Hepatocyte (in vitro differentiated cells): ENCODE measurements at places on chromosomes 16 and 17. TPM values are rescaled to one million over a fixed set of nuclear protein-coding genes. Genes with fewer than 3 reads are reported as not detected.

GRCh38 chr17:42409523-42410318 lies 13.3 kb downstream of the CAVIN1 start:
- DNase-seq, result peak; percentile 54
- peak overlapping the region; percentile 52 for H3K27ac ChIP-seq
- no peaks in the 10 kb centered on the region for H3K27me3 ChIP-seq
- H3K4me3 ChIP-seq, result no peak overlapping the region

DNA sequence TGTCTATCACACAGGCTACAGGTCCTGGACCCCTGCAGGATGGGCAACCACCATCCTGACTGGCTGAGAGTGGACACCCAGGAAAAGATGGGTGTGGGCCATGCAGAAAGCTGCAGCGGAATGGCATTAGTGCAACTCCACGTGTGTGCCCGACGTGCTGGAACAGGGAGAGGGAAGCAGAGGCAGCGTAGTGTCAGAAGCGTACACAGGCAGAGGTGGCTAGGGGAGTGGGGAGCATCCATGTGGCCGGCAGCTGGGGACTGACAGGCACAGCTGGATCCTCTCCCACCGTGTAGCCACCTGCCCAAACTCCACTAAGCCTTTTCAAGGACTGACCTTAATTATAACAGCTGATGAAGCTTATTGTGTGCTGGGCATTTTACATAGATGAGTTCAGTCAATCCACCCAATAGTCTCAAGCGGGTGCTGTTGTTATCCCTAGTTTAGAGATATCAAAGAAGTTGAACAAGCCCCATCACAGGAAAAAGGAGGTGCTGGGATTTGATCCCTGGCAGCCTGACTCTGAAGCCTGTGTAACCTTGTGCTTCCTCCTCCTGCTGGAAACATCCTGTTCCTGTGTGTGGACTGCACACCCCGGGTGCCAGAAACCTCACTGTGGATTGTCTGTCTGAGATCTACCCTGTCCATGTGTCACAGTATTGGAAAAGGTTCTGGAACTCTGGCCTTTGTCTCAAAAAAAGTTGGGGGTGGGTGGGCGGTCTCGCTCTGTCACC lies 114.0 kb downstream of the PRKCA start:
- no peaks in the 10 kb centered on the region for H3K36me3 ChIP-seq
- no peaks in the 10 kb centered on the region for H3K27me3 ChIP-seq
- no peak overlapping the region for H3K27ac ChIP-seq
- no peak overlapping the region for H3K4me3 ChIP-seq
- no peak for DNase-seq
- peaks cover 8% of the 10 kb centered on the region for H3K4me1 ChIP-seq

DNA sequence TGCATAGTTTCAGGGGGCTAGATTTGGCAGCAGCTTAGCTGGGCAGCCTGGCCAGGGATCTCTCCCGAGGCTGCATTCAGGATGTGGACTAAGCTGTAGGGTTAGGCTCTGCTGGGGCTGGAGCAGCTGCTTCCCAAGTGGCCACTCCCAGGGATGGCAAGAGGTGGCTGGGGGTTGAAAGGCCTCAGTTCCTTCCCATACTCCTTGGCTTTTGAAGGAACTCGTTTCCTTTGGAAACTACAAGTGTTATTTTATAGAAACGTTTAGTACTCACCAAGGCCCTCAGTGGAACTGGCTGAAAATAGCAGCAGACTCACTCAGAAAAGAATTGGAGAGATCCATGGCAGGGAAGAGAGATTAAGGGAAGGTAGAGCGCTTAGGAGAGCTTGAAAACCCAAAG lies 76.4 kb downstream of the WWP2 start:
- no peaks in the 10 kb centered on the region for H3K27me3 ChIP-seq
- no peak for DNase-seq
- H3K36me3 ChIP-seq, result no peaks in the 10 kb centered on the region
- peaks cover 24% of the 10 kb centered on the region for H3K4me1 ChIP-seq
- H3K4me3 ChIP-seq, result no peak overlapping the region

DNA sequence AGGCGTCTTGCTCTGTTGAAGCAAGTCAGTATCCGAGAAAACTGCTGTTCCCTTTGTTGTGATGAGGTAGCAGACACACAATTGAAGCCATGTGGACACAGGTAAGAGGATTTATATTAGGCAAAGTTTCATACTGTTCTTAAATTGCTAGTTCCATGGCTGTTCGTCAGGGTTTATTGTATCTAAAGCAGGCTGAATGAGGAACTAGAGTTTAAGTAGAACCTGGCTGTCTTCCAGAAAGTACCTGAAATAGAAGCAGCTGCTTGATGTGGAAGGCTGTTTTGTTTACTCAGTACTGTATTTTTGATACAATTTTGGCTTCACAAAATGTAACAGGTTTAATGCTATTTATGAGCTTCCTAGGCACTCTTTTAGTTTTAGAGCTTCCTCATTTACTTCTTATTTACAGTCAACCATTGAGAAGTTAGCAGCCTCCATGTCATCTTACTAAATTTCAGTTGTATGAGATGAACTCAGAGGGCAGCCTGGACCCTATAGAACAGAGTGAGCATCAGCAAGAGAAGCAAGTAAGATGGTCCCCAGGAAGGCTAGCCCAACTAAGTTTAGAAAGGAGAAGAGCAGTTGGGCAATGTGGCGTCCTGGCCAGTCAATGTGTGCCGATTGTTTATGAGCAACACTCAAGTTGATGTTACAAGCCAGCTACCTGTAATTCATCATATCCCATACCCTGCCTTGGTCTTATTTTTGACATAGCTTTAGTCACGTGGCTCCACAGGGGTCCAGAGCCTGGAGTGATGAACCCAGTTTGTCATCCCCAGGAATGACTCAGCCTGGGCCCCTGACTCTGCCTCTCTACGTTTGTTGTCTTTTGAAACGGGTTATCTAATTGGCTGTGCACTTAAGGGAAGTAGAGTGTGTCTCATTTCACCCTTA lies 9.7 kb upstream of the ARL2BP start:
- H3K27me3 ChIP-seq, result no peaks in the 10 kb centered on the region
- no peaks in the 10 kb centered on the region for H3K4me1 ChIP-seq
- H3K27ac ChIP-seq, result peak overlapping the region; percentile 28
- no peak overlapping the region for H3K4me3 ChIP-seq
- H3K36me3 ChIP-seq, result peaks cover 4% of the 10 kb centered on the region
- peak; percentile 38 for DNase-seq

Gene TBC1D3H
- not detected in 2 replicates for polyA plus RNA-seq
